ENCODE measurements at places on chromosomes 5 and 9. TPM values are rescaled to one million over a fixed set of nuclear protein-coding genes. Genes with fewer than 3 reads are reported as not detected.

GRCh38 chr5:24555229-24555628 lies 89.5 kb downstream of the CDH10 start:
- DNase-seq = no peak

- DNase-seq = no peak
These were observed 694 bp downstream of the RMI1 start for GRCh38 chr9:83981126-83981871.

- DNase-seq = no peak
These were observed 25.3 kb upstream of the ANXA2R start for GRCh38 chr5:43065387-43065947.

- no peak for DNase-seq
These were observed 59.0 kb downstream of the MAT2B start for GRCh38 chr5:163564321-163564938.

Gene PCDH1
- total RNA-seq = 92.6 TPM

Gene CYLC2
- not detected for total RNA-seq

Gene CDK5RAP2
- total RNA-seq = 53.5 TPM
